Coronary artery (tissue), 2 donors: ENCODE measurements at places on chromosomes 1 and 21.

GRCh38 chr1:104706631-104707147, 957.0 kb downstream of the AMY1C start:
- DNase-seq = no peak

GRCh38 chr1:8562222-8562621, 244.3 kb downstream of the SLC45A1 start:
- no peak for DNase-seq

DNA sequence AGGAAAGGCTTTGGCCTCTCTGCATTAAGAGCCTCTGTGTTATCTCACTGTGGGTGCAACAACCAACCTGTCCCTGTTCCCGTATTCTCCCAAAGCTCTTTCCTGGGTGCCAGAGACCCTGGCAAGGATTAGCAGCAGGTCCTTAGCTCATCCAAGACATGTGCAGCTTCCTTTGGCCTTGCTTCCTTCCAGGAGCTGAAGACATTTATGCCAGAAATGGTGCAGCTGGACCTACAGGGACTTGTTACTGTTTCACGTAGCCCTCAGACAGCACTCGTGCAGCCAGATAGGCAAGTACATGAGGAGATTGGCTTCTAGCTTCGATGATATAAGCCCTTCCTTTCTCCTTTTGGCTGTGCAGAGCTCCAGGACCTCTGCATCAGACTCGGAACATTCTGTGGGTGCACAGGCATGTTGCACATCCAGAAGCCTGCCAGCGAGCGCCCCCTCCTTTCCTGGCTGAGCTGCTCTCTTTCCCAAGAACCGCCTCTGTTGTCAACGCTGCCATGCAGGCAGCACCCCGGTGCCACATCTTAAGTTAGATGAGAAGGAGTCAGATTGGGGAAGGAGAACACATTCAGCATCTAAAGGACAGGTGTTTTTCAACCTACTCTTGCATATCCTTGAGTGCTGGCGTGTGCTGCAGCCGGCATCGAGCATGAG, 284.5 kb upstream of the PLXNA2 start:
- no peak for DNase-seq

GRCh38 chr1:154334079-154335024, 9.0 kb downstream of the ATP8B2 start:
- DNase-seq = no peak

GRCh38 chr1:223496883-223497282, 103.7 kb downstream of the CCDC185 start:
- no peak for DNase-seq

GRCh38 chr1:70434253-70434859, 23.3 kb downstream of the CTH start:
- DNase-seq = no peak

- DNase-seq = peak; percentile 62
These were observed 39.8 kb downstream of the LHX4 start for GRCh38 chr1:180269645-180270529.

- no peak for DNase-seq
These were observed 7.0 kb downstream of the TMPRSS3 start for GRCh38 chr21:42388740-42389448.

- DNase-seq = no peak
These were observed 976.7 kb downstream of the TTLL7 start for GRCh38 chr1:83022206-83022605.

GRCh38 chr1:60345621-60346020, 272.1 kb upstream of the C1orf87 start:
- DNase-seq = no peak

- no peak for DNase-seq
These were observed 75.4 kb downstream of the MDM4 start for GRCh38 chr1:204591473-204592090.

DNA sequence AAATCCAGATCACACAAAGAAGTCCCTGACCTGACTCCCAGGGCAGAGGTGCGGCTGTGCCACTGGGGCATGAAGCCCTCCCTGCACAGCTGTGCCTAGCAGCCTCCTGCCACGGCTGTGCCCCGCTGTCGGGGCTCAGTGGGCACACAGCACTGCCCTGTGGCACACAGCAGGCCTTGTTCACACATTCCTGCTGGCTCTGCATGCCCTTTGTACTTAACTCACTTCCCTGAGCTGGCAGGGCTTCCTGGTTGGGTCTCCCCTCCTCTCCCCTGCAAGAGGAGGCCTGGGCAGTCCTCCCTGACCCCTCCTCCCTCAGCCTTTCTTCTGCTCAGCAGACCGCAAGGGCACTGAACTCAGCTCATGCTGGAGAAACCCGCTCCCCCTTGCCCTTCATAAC, 14.8 kb downstream of the LHX4 start:
- DNase-seq = no peak

GRCh38 chr1:119635811-119636390, 12.2 kb downstream of the ZNF697 start:
- no peak for DNase-seq

DNA sequence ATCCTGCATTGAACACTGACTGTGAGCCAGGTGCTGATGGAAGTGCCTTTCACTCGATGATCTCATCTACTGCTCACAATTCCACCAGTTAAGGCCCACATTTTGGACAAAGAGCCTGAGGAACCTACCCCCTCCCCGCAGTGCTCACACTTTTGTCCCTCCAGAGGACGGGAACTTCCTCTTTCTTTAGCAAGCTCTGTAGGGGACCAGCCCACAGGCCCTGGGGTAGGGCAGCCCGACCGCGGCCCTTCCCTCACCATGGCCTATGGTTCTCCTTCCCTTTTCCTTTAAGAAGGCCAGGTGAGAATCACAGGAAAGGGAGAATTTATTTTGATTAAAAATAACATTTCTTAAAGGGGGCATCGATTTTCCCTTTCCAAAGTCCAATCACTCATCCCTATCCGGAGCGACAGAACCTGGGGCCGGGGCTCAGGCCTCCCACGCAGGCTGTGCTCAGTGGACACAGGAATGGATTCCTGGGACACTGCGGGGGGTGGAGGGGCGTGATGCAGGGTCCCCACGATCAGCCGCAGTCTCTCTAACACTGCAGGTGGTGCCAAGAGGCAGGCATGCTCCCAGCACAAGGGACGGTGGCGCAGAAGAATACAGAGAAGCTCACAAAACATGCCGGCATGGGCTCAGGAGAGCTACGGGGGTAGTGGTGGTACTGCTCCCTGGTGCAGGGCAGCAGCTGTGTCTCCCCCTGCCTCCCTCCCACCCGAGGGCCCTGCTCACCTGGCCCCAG, 8.9 kb upstream of the KCNE1 start:
- no peak for DNase-seq

GRCh38 chr1:201141418-201141817, 12.9 kb downstream of the TMEM9 start:
- DNase-seq = no peak

GRCh38 chr1:231194843-231195516, 33.1 kb downstream of the TRIM67 start:
- DNase-seq = no peak

DNA sequence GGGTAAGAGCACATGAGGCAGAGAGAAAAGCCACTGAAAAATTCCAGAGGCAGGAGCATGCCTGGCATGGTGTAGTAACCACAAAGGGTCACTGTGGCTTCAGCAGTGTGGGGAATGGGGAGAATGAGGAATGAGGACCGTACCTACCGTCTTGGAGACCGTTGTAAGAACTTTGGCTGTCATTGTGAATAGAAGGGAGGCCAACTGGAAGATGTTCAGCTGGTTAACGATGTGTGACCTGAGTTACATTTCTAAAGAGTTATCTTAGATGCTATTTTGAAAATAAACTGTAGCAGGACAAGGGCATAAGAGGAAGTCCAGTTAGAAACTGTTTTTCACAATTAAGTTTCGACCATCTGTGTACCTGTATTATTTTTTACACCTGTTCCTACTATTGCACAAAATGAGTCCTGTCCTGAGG, 365.5 kb upstream of the SGIP1 start:
- DNase-seq = no peak

DNA sequence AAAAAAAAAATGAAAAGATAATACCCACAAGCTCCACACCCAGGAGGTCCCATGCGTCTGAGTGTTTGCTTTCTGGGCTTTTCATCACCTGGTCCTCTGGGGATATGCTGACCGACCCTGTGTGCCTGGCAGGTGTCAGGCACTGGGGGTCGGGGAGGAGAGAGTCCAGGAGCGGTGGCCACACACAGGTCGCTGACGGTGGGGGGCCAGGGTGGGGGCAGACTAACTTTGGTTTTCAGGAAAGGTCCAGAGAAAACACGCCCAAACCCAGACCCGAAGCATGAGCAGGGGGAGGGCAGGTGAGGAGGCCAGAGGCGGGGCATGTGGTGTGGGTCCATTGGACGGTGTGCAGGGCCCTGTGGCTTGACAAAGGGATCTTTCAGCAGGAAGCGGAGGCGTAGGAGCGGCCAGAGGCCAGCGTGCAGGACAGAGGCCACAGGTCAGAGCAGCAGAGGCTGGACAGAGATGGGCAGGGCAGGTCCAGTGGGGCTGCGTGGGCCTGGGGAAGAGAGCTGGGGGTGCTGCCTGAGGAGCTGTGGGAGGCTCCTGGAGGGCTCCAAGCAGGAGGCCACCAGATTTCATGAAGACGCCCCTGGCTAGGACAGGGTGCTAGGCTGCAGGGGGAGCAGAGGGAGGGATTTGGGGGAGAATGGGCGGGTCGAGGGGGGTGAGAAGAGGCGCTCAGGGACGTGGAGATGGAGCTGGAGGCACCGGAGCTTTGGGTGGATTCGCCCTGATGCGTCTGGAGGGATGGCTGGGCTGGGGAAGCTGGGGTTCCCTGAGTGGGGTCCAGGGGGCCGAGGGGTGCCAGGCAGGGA, 15.8 kb downstream of the RNF223 start:
- no peak for DNase-seq

DNA sequence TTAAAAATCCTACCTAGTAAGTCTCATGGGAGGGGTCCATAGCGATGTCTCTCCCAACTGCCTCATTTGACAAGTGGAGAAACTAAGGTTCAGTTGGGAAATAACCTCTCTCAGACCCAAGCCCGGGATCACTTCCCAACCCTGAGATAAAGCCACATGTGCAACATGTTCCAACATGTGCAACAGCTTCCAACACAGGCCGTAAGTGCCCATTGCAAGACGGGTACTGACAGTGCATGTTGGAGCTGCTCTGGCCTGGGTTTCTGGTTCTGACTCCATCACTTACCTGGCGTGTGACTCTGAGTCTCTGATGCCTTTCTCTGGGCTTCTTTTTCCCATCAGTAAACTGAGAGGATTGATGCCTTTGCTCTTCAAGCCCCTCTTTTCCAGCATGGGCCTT, 38.0 kb upstream of the FOXO6 start:
- DNase-seq = no peak

- DNase-seq = no peak
These were observed 35.5 kb downstream of the IFNAR1 start for GRCh38 chr21:33360281-33360680.

DNA sequence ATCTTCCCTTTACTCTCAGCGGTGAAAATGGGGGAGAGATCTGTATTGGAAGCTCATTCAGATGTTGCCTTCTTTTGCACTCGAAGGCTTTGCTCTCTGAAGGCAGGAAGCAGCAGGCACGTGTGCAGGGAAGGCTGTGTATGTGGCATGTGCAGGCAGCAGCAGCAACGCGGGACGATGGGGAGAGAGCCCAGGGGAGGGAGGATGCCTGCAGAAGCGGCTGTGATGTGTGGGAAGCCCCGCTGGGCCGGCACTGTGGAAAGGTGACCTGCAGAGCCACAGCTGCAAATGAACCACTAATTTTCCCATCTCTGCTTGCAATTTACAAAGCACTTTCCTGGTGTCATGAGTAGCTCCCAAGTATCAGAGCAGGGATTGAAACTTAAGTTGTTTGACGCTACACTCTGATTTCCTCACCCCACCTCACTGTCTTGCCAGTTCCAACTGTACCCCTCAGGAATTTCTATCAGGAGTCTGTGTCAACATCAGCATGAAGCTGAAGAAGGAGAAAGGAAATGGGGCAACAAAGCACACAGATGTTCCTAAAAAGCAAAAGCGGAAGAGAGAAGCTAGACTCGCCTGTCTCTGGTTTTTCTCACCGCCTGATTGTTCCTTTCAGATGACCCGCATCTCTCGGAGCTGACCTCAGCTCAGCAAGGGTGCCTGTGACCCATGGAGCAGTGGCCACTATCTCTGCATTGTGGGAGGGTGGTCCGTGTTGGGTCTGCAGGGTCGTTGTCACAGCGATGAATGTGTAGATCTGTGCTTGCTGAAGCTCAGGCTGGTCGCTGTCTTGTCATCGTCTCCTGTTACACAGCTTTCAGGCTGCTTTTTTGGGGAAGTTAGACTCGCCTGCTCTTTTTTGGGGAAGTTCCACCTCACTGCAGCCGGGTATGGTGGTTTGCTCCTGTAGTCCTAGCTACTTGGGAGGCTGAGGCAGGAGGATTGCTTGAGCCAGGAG, 156.1 kb downstream of the KIF26B start:
- no peak for DNase-seq

DNA sequence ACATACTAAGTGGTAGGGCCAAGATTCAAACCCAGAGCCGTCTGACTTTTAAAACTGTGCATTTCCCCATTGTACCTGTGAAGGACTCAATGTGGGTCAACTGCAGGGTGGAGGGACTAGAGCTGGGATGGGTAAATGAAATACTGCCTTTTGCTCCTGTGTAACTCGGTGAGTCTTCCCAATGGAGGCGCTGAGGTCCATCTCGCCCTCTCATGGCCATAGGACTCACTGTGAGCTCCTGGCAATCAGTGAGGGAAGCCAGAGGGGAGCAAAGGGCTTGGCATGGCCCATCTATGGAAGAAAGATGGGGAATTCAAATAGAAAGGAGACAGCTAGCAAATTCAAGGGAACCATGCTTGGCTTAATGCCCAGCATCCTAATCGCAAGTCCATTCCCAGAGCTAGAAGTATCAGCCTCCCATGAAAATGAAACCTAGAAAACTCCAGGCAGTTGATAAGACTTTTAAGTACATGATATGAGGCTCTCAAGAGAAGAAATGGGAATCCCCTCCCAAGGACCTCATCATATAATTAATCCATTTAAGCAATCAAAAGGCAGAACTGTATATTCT, 25.4 kb upstream of the CGN start:
- DNase-seq = no peak

DNA sequence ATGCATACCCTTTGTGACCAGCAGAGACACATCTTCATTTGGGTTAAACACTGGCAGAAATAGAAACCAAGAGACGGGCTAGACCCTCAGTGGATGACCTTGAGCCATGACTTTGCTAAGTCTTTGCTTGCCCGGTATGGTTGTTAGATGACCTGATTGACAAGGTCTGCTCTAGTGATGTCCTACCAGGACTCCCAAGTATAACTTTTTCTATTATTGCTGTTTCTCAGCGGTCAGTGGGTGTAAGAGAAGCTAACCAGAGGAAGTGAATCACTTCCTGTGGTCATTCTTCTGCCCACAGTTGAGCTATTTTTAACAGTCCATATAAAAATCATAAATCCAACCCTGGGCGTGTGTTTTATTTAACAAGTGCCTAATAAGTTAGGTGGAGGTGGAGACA, 126.2 kb upstream of the ETS2 start:
- no peak for DNase-seq

- DNase-seq = no peak
These were observed 33.9 kb upstream of the POU2F1 start for GRCh38 chr1:167186771-167187170.

GRCh38 chr1:212207822-212208520, 77.2 kb upstream of the PPP2R5A start:
- DNase-seq = no peak

DNA sequence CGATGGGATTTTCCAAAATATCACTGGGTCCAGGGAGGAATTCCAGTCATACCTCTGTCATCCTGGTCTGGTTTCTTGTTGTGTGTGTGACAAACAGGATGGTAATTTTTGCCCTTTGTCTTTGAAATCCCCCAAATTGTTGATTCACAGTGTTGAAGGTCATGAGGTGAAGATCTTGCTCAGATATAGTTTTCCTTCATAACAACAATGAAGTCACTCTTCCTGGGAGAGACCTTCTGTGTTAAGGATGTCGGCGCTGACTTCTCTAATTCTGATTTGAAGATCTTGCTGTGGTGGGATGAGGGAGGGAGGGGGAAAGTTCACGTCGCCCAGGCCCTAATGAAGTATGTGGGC, 32.2 kb upstream of the MPZL1 start:
- no peak for DNase-seq

- DNase-seq = no peak
These were observed 9.6 kb downstream of the ACTRT2 start for GRCh38 chr1:3030663-3031381.
